ENCODE measurements at places on chromosomes 5 and 9.

GRCh38 chr9:98256756-98257155, 1.3 kb upstream of the TBC1D2 start:
- no peak for DNase-seq

DNA sequence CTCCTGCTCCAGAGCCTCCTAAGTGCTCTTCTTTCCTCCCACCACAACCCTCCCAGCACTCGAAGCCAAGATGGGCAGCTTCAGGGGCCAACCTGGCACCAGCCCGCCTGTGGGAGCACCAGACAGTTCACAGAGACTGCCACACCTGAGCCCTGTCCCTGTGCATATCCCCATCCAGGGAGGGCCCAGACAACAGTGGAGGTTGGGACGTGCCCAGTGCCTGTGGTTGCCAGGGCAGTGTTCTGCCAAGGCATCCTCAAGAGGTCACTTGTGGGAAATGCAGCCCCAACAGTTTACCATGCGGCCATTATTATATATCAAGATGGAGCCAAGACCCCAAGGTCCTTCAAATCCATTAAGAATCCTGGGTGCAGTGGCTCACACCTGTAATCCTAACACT, 23.0 kb upstream of the TRIO start:
- no peak for DNase-seq

DNA sequence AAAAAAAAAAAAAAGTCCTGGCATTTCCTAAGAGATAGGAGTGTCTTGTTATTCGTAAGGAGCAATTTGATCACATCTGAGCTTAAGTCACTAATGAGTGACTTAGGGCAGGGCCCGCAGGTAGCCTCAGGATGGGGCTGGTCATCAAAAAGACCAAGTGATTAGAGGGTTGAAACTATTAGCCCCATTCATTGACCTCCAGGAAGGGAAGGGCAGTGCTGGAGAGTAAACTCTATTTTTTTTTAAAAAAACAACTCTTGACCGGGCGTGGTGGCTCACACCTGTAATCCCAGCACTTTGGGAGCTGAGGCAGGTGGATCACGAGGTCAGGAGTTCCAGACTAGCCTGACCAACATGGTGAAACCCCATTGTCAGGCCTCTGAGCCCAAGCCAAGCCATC, 46.2 kb upstream of the IQGAP2 start:
- DNase-seq = no peak

- DNase-seq = no peak
Observed at GRCh38 chr9:114691956-114692295, 9.9 kb upstream of the TEX48 start.

DNA sequence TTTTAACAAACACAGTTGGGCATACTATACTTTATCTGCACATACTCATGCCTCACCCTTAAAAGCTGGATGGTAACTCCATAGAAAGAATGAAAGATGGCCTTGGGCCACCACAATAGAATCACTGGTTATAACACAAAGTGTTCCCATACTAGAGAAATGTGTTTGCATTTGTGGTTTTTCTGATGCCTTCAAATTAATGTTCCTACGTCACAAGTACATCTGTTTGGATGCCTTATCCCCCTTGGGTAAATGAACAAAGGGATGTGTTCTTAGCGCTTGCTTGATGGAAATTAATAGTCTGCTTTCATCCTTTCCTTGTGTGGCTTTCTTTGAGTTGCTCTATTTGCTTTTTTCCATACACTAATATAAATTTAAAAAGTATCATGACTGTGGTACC, 291.1 kb upstream of the PDE4D start:
- DNase-seq = no peak

DNA sequence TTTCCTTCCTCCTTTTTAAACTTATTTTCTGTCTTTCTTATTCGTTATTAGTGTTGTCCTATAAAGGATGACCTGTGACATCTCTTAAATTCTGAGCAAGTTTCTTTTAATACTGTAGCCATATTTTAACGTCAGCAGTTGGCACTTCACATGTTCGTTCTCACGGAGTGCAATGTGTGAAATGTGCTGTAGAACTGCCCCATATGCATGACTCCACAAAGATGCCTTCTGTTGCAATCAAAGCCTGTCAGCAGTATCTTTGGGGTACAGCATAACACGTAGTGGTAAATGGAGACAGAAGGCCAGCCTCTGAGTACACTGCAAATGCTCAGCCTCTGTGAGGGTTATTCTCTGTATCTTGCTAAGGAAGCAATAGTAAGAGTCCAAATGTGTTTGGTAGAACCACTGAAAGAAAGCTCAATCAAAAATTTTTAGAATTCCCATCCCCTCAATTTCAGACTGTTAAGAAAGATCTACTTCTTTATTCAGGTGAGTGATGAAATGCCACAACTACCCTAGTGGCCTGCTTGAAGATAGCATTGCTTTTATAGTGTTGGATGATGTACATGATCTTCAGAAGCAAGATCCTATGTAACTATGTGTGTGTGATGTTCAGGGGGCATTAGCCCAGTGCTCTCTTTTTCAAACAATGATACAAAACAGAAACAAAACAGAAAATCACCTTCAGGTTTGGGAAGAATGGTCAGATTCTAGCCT, 277.7 kb downstream of the TMEM167A start:
- no peak for DNase-seq

All from stimulated activated CD4-positive, alpha-beta T cell treated with anti-CD3 and anti-CD28 coated beads, Interleukin-1b, Interleukin-23, amount 100 ng/mL, for 1 hour (primary cell).